OCI-M1 (cell line): ENCODE measurements at places on chromosomes 5 and 9.

DNA sequence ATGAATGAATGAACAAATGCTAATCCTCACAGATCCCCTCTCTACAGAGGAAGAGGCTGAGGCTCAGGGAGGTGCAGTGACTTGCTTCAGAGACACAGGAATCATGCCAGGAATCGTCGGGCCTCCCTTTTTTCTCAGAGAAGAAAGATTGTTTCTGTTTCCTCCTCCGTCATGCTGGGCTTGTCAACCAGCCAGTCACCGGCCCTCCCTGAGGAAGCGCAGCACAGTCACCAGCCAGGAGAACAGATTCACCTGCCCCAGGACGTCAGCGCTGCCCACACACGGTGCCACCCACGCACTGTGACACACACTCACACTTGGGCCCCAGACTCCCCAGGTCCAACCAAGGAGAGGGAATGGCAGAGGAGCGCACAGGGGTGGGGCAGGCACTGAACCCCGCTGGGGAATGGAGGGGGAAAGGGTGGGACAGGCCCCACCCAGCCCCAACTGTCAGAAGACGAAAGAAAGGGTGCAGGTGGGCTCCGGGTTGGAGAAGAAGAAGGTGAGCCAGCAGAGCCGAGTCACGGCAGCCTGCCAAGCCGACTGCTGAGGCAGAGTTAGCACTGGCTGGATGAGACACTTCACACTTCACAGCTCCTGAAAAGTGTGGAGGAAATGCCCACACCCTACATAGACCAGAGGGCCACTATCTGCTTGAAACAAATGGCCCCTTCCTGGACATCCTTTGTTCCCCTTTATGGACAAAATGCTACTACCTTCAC lies 13.8 kb upstream of the ERGIC1 start:
- no peak for DNase-seq

GRCh38 chr5:104095527-104095926 lies 532.9 kb upstream of the NUDT12 start:
- DNase-seq: peak; percentile 42

DNA sequence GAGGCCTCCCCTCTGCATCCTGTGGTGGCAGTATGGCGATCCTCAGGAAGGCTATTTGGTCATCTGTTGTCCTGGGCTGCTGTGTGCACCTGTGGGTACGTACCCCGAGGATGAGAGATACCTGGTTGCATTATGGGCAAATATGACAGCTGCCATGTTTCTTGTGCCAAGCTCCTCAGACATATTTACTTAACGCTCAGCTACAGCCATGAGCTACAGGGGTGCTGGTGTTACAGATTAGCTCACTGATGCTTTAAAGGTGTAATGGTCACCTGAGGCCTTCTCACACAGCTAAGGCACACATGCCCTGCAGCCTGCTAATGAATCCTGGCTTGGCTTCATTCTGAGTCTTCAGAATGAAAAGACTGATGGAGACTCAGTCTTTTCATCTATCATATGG lies 12.0 kb downstream of the NDST1 start:
- no peak for DNase-seq

DNA sequence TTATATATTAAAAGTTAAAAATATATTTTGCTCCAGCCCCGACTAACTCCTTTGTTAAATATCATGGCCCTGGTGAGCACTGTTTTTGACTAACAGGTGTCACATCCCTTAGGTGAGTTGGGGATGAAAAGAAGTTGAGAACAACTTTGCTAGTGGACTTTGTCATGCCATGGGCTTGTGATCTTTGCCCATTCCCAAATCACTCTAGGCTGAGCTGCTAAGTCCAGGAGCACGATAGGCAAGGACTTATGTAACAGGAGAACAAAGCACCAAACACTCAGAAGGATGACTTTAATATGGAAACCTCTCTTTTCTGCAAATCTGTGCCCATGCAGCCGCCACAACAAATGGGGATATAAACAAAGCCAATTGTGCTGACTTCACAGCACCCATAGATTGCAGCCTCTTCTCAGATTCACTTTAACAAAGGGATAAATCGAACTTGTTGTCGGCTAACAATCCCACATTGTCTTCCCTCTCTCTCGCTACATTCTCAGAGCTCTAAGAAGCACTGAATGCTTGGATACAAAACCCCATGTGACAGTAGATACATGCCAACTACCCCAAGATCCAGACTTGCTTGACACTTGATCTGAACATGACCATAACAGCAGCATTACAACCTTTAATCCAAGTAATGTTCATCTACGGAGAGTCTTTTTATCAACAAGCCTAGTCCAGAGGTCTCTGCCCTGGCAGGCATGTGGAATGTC lies 86.8 kb upstream of the CD180 start:
- DNase-seq: no peak

GRCh38 chr5:54713923-54714581 lies 196.5 kb downstream of the SNX18 start:
- DNase-seq: no peak

GRCh38 chr5:173423452-173424117 lies 95.4 kb upstream of the STC2 start:
- DNase-seq: no peak

- DNase-seq: no peak
Measured at GRCh38 chr5:179244044-179244443, 101.2 kb downstream of the ADAMTS2 start.

DNA sequence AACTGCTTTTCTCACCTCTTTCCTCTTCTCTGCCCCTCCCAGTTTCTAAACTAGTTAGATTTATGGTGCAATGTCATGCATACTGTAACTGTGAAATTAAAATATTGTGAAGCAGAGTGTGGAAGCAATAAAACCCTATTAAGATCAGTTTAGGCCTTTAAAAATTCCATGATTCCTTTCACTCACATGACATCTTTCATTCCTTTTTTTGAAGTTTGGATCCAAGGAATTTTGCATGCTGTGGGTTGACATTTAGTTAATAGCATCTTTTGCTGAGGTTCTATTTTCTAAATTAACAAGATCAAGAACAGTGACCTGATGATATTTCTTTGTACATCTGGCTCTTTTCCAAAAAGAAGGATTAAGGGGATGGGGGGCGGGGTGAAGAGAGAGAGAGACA lies 13.7 kb downstream of the FOXD1 start:
- DNase-seq: no peak

DNA sequence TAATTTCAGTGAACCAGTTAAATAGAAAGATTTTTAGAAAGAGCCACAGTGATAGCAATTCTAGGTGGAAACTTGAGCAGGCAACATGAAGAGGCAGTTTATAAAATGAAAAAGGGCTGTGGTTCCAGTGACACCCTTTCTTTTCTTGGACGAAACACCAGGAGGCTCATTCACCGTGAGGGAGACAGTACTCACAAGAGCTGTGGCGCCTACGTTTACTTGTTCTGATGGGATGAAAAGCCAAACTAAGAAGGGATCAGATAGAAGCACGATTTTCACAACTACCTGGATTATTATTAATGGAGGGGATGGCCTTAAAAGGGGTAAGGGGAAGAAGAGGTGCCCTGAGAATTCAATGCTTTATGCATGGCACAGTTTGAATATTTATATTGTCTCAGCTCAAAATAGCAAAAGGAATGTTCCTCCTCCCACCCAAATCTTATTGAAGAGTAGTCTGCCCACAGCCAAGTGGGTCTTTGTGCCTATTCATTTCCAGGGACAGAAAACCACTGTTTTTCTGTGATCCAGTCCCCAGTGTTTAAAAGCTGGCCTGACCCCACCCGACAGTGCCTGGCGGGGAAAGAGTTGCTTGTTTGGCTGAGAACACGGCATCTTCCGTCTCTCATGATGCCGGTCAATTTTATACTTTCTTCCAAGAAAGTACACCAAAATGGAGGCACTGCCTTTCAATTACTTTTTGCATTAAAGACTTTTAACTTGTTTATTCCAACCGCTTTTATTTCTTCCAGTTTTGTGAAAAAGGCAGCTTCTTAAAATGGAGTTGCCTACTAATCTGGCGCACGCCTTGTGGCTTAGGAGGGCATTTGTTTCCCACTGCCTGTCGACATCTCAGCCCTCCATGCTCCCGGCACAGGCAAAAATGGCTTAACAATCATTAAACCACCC lies 51.9 kb downstream of the HABP4 start:
- DNase-seq: no peak

DNA sequence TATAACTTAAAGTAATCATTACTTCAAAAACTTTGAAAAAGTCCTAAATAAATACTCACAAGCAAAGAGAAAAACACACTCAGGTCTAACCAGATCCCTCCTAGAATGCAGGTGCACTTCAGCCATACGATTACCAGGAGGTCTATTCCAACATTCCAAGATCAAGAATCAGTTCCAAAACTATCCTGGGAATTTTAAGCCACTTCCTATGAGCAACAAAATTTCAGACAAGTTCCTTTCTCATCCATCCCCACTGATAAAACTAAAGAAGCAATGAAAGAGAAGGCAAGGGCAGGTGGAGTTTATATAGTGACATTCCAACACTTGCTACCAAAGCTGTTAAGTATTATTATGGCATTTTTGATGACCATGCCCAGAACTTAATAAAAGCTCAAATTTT lies 29.6 kb downstream of the MLLT3 start:
- no peak for DNase-seq

- DNase-seq: no peak
Measured at GRCh38 chr9:137880976-137881530, 3.5 kb downstream of the CACNA1B start.

DNA sequence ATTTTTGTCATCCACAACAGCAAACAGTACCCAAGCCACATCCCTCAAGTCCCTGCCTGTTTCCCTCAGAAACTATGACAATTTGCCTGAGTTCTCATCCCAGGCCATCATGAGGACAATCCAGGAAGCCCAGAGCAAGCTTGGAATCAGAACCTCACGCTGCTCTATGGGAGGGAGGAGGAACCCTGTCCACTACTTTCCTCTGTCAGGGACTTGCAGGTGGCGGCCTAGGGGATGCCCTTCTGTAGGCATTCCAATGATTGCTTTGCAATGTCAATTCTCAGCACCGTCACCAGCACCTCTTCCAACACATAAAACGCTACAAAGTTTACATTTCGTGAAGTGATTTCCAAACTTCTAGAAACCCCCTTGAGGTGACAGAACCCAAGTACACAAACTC lies 170.4 kb upstream of the FSTL4 start:
- DNase-seq: no peak

- DNase-seq: no peak
Measured at GRCh38 chr5:658103-658502, 35.0 kb downstream of the TPPP start.

DNA sequence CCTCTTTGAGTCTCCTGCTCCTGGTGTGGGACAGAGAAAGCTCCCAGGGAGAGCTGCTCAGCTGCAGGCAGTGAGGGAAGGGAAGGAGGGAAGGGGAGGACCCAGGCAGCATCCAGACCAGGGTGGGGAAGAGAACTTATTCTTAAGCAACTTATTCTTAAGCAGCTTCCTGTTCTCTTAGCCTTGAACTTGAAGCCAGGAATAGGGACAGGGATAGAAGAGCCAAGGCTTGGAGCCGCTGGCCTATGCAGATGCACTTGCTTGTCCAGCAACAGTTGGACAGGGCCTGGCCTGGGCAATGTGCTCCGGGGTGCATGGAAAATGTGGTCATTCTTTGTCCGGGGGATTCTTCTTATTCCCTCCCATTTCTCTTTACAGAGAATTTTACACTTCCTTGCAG lies 31.4 kb upstream of the SPTLC1 start:
- no peak for DNase-seq

- peak; percentile 35 for DNase-seq
Measured at GRCh38 chr9:115213818-115214334, 95.9 kb upstream of the TNC start.

GRCh38 chr9:110592044-110592830 lies 12.7 kb upstream of the SVEP1 start:
- DNase-seq: no peak

DNA sequence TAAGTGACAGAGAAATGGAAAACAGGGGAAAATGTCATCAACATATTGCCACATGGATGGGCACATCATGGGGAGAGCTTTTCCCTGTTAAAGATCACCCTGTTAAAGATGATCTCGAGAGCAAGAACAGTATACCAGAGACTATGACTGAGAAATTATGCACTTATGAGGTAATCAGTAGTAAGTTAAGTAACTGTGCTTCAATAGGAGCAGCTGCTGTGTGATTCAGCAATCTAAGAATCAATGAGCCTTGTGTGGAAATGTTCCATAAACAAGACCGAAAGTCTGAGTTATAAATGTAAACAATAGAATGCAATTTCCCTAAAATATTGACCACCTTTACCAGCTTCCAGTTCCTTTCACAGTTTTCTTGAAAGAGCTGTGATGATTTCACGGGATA lies 582.3 kb downstream of the CAAP1 start:
- no peak for DNase-seq

- no peak for DNase-seq
Measured at GRCh38 chr5:57207681-57208080, 33.8 kb downstream of the GPBP1 start.

DNA sequence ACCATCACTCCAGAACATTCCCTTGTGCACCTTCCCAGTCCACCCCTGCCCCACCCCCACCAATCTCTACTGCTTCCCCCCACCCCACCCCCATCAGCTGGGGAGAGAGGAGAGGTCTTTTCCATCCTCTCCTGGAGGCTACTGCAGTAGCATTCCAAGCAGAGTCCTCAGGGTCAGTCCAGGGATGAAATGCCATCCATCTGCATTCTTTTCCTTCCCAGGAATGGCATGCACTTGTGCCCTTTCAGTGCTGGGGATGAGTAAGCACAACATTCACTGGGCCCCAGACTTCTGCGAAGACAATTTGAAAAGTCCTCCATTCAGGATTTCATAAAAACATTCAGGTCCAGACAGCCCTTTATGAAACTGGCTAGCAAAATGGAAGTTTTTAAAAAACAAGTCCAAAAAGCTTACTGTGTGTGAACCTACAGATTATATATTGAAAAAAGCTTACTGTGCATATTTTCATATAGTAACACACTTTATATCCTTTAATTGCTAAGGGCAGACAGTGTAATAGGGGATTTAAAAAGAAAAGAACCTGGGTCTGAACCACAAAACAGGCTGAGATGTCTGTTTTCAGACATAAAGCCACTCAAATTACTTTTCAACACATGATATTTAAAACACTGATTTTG lies 50.0 kb upstream of the GOLPH3 start:
- DNase-seq: no peak

GRCh38 chr5:111703662-111704061 lies 53.3 kb downstream of the NREP start:
- peak; percentile 74 for DNase-seq
